Neural progenitor cell (in vitro differentiated cells): ENCODE measurements at places on chromosomes 11 and 22.

DNA sequence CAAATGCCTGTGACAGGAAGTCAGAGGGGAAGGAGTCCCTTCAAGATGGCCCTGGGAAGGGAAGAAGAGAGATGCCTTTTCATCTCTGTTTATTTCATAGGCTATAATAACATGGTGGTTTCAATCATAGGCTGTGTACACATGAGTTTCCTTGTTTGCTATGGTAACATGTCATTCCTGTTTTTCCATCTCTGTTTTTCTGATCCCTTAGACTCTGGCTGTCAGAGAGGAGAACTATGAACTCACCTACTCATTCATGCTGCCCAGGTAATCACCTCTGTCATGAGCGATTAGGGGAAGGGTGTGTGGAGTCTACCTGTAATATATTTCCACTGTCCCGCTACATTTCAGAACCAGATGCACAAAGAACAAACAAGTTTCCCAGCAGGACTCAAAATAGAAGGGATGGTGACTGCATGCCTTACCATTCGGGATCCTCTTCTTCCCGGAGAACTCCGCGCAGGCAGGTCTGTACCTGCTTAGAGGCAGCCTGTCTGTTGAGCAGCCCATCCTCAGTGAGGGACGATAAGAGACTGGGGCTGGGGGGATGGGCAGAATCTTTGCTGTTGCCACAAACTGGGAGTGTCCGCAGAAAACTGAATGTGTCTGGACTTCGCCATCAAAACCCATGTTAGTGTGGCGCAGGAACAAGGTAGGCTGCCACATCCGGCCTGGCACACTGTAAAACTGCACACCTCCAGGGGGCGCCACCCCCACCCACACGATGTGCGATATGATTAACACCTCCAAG lies 7.1 kb upstream of the PEX26 start:
- H3K4me3 ChIP-seq = no peak overlapping the region
- no peaks in the 10 kb centered on the region for H3K36me3 ChIP-seq
- DNase-seq = no peak
- no peaks in the 10 kb centered on the region for H3K4me1 ChIP-seq
- no peak overlapping the region for H3K27ac ChIP-seq

GRCh38 chr11:1834062-1834610 lies 654 bp upstream of the SYT8 start:
- H3K4me3 ChIP-seq = no peak overlapping the region
- H3K4me1 ChIP-seq = peaks cover 20% of the 10 kb centered on the region
- no peaks in the 10 kb centered on the region for H3K27me3 ChIP-seq
- DNase-seq = no peak
- H3K27ac ChIP-seq = no peak overlapping the region

DNA sequence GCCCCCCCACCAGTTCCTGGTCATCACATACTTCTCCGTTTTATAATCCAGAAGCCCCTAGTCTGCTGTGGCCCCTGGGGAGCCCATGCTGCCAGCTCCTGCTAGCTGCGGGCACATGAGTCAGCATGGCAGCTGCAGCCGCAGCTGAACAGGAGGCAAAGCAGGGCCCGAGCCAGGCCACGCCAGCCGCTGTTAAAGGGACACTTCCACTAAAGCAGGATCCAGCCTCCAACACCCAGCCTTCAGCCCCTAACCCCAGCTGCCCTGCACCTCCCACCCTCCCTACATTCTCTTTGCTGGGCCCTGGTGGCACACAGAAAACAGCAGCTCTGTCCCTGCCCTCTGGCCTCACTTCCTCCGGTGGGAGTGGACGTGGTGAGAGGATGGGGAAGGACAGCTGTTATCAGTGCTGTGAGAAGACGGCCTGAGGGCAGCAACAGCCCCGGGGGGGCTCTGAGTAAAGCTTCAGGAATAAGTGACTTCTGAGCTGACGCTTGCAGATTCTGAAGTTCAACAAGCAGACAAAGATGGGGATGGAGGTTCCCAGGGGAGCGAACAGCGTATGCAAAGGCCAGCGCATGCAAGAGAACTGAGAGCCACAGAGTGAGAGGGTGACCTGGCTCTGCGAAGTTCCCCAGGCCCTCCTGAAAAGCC lies 688 bp upstream of the LRRC74B start:
- H3K4me3 ChIP-seq = peak overlapping the region; percentile 52
- no peaks in the 10 kb centered on the region for H3K36me3 ChIP-seq
- H3K27me3 ChIP-seq = peaks cover 20% of the 10 kb centered on the region
- H3K4me1 ChIP-seq = peaks cover 8% of the 10 kb centered on the region
- peak; percentile 21 for DNase-seq
- H3K27ac ChIP-seq = no peak overlapping the region

DNA sequence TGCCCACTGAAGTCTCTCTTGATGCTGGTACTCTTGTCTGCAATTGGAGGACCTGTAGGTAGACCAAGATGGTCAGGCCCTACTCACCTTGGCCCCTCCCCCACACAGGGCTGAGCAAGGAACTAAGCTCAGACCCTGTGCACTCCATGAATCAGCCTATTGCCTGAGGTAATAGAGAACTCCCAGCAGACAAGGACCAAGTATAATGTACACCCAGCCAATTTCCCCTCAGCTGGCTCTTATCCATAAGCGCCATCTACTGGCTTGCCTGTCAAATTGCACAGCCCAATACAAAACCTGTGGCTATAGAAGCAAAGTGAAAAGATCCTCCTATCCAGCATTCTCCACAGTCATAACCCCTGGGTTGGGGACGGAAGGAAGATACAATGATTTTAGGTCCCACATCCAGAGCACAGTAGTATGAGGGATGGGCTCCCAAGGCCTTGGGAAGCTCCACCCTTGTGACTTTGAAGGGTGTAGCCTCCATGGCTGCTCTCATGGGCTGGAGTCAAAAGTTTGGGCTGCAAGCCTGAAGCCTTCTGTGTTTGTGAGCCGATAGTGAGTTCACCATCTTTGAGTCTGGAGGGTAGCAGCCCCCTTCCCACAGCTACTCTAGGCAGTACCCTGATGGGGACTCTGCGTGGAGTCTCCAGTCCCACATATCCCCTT lies 56.0 kb downstream of the GLYATL2 start:
- no peaks in the 10 kb centered on the region for H3K36me3 ChIP-seq
- H3K4me3 ChIP-seq = no peak overlapping the region
- H3K27ac ChIP-seq = no peak overlapping the region
- H3K4me1 ChIP-seq = no peaks in the 10 kb centered on the region

GRCh38 chr11:95435628-95436353 lies 204.8 kb upstream of the SESN3 start:
- no peaks in the 10 kb centered on the region for H3K27me3 ChIP-seq
- H3K4me3 ChIP-seq = no peak overlapping the region
- H3K4me1 ChIP-seq = peaks cover 3% of the 10 kb centered on the region
- no peaks in the 10 kb centered on the region for H3K36me3 ChIP-seq
- no peak overlapping the region for H3K27ac ChIP-seq

DNA sequence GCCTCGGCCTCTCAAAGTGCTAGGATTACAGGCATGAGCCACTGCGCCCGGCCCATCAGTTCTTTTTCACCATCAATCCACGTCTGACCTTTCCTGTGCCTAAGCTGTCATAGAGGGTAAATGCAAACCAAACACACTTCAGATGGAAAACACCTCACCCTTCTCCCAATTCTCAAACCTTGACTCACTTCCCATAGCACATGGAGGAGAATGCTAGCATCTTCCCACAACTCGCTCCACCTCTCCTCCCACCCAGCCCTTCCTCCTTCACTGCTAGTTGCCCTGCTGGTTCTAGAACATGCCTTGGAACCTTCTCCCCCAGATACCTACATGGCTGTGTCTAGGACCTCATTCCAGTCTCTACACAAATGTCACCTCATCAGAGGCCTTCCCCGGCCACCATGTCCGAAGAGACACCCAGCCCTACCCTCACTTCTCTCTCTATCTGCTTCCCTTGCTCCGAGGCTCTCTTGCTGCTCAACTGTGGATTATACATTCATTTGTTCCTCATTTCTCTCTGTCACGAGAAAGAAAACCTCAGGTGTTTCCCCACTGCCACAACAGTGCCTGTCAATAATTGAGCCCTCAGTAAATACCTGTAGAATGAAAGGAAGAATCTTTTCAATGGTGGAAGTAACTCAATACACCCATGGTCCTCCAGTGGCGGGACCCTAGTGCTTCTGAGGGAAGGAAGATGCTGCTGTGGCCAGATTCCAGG lies 21.3 kb upstream of the NCF4 start:
- H3K27ac ChIP-seq = no peak overlapping the region
- H3K4me1 ChIP-seq = no peaks in the 10 kb centered on the region
- H3K36me3 ChIP-seq = no peaks in the 10 kb centered on the region
- peaks cover 22% of the 10 kb centered on the region for H3K27me3 ChIP-seq
- DNase-seq = no peak

GRCh38 chr11:70130636-70131035 lies 52.5 kb downstream of the ANO1 start:
- H3K4me3 ChIP-seq = no peak overlapping the region
- no peak overlapping the region for H3K27ac ChIP-seq
- H3K4me1 ChIP-seq = peaks cover 18% of the 10 kb centered on the region
- DNase-seq = no peak
- peaks cover 54% of the 10 kb centered on the region for H3K27me3 ChIP-seq

DNA sequence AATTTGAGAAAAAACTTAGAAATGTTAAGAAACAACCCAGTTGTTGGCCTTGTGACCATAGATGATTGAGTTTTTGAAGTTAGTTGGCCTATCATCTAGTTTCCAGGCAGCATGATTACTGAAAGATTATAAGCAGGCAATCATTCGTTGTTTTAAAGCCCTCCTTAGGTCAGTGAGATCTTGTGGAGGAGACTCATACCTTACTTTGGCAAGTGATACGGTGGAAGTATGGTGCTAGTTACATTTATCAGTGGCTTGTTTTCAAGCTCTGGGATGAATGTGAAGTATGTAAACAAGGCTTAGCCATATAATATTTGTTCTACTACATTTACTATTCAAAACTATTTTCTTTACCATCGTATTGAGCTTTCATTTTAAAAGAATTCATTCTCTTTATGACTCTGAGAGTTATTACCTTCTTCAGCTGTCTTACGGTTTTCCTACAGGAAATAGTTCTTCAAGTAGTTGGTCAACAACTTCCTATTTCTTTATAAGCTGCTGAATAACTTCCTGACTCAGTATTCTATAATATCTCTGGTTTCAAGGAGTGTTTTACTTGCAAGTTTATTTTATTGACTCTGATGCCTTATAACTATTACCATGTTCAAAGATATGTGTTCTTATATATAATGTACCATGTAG lies 7.3 kb downstream of the YAP1 start:
- H3K4me3 ChIP-seq = no peak overlapping the region
- peaks cover 4% of the 10 kb centered on the region for H3K36me3 ChIP-seq
- DNase-seq = no peak
- H3K27me3 ChIP-seq = peaks cover 8% of the 10 kb centered on the region

DNA sequence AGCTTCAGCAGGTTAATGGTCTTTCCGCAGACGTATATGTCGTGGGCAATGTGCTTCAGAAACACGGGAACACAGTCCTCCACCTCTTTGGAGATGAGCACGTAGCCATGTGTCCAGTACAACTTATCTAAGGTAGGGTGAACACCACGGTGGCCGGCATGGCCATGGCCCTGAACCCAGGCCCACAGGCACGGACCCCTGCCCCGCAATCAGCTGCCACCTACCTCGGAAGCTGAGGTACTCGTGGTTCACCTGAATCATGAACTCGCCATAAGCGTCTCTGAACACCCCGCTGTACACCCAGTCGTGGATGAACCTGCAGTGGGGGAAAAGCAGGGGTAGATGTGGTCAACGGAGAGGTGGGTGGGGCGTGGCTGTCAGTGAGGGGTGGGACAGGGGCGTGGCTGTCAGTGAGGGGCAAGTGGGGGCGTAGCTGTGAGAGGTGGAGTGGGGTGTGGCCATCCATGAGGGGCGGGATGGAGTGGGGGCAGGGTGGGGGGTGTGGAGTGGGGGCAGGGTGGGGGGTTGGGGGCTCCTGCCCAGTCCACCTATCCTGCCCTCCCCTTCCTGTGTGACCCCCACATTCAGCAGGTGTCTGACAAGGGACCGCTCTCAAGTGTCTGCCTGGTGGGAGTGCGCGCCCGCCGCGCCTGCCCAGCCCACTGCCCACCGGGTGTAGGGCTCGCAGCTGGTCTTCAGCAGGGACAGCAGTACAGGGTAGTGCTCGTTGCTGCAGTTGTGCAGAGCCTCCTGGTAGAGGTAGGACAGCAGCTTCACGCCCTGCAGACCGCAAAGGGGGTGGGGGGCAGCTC lies 18.6 kb downstream of the TUBGCP6 start:
- no peaks in the 10 kb centered on the region for H3K4me1 ChIP-seq
- H3K4me3 ChIP-seq = no peak overlapping the region
- no peaks in the 10 kb centered on the region for H3K36me3 ChIP-seq
- no peak for DNase-seq
- no peaks in the 10 kb centered on the region for H3K27me3 ChIP-seq
- no peak overlapping the region for H3K27ac ChIP-seq

GRCh38 chr11:65127473-65128181 lies 5.5 kb downstream of the MRPL49 start:
- no peaks in the 10 kb centered on the region for H3K27me3 ChIP-seq
- peaks cover 4% of the 10 kb centered on the region for H3K4me1 ChIP-seq
- DNase-seq = no peak

- H3K27me3 ChIP-seq = no peaks in the 10 kb centered on the region
- no peak overlapping the region for H3K4me3 ChIP-seq
- DNase-seq = peak; percentile 18
- no peaks in the 10 kb centered on the region for H3K4me1 ChIP-seq
- no peaks in the 10 kb centered on the region for H3K36me3 ChIP-seq
These were observed 16.1 kb downstream of the CPT1A start for GRCh38 chr11:68825571-68825970.

DNA sequence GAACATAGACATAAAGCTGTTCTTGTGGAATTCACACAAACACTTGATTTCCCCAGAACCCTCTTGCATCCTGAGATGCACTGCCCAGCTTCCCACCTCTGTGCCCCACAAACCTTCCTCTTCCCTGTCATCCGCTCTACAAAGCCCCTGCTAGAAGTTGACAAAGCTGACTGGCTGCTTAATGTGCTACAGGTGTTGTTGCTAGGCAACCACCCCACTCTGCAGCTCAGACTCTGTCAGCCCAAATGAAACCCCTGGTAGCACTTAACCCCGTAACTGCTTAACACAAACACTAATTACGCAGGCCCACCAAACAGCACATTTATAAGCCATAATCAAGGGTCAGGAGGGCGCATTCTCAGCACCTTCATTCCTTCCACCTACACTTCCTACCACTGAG lies 172.0 kb upstream of the CADM1 start:
- no peak overlapping the region for H3K4me3 ChIP-seq
- peaks cover 64% of the 10 kb centered on the region for H3K4me1 ChIP-seq
- H3K27me3 ChIP-seq = no peaks in the 10 kb centered on the region
- DNase-seq = peak; percentile 79
- no peaks in the 10 kb centered on the region for H3K36me3 ChIP-seq
- H3K27ac ChIP-seq = no peak overlapping the region

DNA sequence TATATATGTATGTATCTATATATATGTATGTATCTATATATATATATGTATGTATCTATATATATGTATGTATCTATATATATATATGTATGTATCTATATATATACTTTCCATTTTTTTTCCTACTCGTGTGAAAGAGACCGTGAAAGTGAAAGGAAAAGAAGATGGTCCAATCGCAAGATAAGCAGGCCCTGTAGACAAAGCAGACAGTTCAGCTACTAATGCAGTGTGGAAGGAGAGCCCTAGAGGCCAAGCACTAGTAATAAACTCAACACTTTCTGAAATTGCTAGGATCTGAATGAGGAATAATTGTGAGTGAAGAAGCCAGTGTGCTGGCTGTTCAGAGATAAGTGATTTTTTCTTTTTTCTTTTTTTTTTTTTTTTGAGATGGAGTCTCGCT lies 47.2 kb downstream of the MCHR1 start:
- no peaks in the 10 kb centered on the region for H3K36me3 ChIP-seq
- peaks cover 10% of the 10 kb centered on the region for H3K4me1 ChIP-seq
- no peaks in the 10 kb centered on the region for H3K27me3 ChIP-seq

- H3K27me3 ChIP-seq = no peaks in the 10 kb centered on the region
- no peak for DNase-seq
- H3K4me3 ChIP-seq = peak overlapping the region; percentile 57
- peaks cover 25% of the 10 kb centered on the region for H3K4me1 ChIP-seq
- no peaks in the 10 kb centered on the region for H3K36me3 ChIP-seq
These were observed 781 bp upstream of the TEF start for GRCh38 chr22:41380993-41381328.
